Fibroblast of the aortic adventitia (primary cell): ENCODE measurements at places on chromosomes 16 and 17.
A peak's percentile ranks its signal among the peaks of the same experiment; 100 is the strongest.

- no peak for DNase-seq
These were observed 44.2 kb upstream of the DNAH9 start for GRCh38 chr17:11554042-11554441.

DNA sequence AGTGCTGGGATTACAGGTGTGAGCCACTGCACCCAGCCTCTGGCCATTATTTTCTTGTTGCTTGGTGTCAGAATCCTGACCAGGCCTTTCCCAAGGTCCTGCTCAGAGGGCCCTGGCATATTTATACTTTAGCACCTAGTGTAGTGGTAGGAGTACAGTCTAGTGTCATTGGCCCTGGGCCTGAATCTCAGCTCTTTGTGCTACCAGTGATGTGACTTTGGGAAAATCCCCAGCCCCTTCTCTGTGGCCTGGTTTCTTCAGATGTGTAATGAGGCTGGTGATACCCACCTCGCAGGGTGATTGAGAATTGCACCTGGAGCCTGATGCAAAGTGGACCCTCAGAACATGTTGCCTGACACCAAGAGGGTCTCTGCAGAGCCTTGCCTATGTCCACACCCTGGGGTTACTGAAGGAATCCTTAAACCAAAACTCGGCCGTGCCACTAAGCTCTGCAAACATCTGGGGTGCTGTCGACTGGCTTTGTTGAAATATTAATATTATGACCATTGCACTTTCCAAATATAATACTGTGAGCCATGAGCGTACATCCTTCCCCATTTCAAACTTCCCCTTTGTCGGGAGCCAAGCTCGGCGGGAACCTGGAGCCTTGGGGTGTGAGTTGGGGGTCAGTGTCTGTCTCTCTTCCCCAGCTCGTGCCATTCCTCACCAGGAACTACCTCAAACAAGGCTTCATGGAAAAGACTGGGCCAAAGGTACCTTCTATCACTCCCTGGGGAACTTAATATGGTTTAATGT is 18.0 kb upstream of the RNF135 start:
- no peak for DNase-seq

DNA sequence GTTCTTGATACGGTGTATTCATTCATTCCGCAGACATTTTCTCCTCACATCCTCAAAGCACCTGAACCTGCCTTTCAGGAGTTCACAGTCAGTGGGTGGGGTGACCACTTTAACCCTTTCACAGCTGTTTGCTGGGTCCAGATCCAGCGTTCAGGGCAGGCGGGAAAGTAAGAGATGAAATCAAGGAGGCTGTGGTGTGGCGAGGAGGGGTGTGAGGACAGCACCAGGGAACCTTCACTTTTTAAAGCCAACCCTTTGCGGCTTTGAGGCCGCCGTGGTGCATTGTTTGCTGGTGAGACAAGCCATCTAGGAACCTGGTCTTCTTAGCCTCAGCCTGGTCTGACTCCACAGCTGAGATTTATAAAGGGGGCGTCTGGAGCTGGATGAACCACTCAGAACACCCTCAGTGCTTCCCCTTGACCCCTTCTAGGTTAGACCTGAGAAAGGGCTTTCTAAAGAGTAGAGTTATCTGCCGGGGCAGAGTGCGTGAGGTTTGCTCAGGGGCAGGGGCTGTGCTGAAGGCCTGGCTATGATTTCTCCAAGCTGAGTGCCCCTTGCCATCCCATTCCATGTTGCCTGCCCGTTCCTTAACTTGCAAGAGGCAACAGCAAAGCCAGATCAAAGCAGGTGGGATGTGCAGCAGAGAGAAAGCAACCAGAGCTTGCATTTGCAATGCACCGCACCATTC is 933 bp downstream of the CCR7 start:
- DNase-seq = no peak

DNA sequence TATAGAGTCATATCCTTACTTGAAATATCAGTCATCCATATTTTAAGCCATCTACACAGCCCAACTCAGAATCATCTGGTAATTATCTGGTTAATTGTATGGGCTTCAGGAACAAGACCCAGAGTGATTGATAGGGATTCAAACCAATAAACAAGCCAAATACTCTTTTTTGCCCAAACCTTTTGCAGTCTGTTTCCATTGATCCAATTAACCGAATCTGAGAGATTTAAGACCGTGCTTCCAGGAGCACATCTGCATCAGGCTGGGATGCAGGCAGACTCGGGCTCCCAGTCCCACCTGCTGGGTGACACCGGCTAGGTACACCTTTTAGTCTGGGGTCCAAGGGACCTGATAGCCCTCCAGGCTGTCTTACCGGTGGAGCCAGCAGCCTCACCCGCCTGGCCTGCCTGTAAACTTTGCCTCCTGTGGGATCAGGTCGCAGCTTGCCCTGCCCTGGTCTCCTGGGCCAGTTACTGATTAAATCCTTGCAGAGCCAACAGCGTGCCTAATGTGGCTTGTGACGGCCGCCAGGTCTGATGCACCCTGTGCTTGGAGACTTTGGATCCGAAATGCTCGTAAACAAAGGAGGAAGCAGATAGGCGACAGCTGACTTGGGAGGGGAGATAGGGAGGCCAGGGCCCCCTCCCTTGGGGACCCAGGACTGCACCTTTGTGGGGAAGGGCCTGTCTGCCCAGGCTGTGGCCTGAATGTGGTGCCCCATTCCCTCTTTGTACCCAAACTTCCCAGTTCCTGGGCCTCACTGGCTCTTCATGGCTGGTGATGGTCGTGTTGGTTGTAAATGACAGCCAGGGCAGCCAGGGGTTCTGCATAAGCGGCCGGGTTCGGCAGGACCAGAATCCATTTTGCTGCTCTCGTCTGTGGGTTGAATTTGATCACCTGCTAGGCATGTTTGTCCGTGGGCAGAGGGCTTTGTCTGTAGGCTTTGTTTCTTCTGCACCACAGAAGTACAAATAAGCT is 3.8 kb downstream of the CMIP start:
- no peak for DNase-seq

- no peak for DNase-seq
These were observed 36.7 kb downstream of the LIG3 start for GRCh38 chr17:35017021-35017420.

- DNase-seq = no peak
These were observed 9.2 kb downstream of the CCL17 start for GRCh38 chr16:57413733-57414132.

DNA sequence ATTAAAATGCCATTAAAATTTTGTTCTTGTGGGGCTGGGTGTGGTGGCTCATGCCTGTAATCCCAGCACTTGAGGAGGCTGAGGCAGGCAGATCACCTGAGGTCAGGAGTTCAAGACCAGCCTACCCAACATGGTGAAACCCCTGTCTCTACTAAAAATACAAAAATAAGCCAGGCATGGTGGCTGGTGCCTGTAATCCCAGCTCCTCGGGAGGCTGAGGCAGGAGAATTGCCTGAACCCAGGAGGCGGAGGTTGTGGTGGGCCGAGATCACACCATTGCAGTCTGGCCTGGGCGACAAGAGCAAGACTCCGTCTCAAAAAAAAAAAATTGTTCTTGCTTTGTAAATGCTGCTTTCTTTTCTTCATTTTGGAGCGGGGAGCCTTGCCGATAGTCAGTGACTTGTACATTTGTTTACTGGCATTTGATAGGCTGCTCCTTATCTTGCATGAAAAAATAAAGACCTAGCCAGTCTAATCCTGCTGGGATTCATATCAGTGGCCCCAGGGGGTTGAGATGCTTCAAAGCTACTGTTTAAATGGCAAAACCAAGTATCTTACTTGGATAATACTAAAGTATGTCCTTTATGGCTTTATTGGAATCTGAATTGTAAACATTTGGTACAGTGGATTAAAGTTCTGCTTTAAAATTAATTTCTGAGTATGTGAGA is 3.3 kb upstream of the CLTC start:
- DNase-seq = no peak

DNA sequence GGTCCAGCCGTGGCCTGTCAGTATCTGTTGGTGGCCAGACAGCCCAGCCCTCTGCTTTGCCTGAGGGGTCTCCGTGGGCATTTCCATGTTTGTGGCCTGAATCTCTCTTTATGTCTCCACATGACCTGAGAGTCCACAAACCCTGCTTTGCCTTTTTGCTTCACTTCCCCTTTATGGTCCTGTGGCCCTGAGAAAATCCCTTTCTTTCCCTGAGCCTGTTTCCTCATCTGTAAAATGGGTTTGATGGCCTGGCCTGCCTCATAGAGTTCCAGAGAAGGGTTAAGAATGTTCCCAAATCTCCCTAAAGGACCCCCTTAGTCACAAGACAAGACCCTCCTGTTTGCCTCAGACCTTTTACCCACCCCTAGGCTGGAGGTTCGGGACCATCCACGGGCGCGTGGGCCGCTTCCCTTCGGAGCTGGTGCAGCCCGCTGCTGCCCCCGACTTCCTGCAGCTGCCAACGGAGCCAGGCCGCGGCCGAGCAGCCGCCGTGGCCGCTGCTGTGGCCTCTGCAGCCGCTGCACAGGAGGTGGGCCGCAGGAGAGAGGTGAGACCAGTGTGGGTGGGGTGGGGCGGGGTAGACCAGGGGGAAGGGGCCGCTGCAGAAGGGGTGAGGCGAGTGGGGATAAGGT is 26.2 kb upstream of the ALKBH5 start:
- no peak for DNase-seq

- DNase-seq = no peak
These were observed 7.4 kb downstream of the CMIP start for GRCh38 chr16:81451753-81452680.

DNA sequence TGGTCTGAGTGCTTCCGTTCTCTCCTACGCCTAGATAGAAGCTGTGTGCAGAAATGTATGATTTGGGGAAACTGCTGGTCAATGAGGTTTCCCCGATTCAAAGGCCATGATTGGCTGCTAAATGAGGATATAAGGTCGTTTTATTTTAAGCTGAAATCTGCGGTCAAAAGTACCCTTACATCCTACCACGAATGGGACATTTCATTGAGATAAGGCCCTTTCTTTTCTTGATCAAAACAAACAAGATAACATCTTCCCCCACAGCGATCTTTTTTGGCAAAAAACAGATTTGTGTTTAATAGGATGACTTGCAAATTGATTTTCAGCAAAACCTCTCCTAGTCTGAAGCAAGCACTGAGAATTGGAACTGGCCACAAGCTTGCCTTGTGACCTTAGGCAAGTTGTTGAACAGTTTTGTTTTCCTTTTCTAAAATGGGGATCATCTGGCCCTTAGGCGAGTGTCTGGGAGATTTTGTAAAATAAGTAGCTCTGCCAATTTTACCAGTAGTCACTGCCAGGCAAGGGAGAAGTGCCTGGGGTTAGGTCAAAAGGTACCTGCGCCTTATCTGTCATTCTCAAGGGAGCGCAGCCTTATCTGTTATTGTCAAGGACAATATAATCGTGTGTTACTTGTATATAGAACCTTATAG is 635 bp downstream of the SCPEP1 start:
- peak; percentile 39 for DNase-seq
